ENCODE measurements at places on chromosomes 11 and 22.

GRCh38 chr11:95093548-95093947 lies 3.9 kb downstream of the ENDOD1 start:
- DNase-seq: no peak

DNA sequence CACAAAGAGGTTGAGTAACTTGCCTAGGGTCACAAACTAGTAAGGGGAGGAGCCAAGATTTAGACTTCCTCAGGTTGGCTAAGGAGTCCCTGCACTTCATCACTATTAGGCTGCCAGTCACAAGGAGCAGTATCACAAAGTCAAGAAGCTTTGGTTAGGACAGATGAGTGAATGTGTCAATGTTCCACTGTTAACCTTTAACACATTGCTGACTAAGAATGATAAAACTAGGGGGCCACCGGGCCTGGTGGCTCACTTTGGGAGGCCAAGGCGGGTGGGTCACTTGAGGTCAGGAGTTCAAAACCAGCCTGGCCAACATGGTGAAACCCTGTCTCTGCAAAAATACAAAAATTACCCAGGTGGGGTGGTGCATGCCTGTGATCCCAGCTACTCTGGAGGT lies 32.0 kb downstream of the TMEM123 start:
- DNase-seq: no peak

GRCh38 chr11:118918128-118918685 lies 7.5 kb downstream of the BCL9L start:
- DNase-seq: no peak

GRCh38 chr22:25880524-25880923 lies 138.5 kb downstream of the MYO18B start:
- DNase-seq: no peak

DNA sequence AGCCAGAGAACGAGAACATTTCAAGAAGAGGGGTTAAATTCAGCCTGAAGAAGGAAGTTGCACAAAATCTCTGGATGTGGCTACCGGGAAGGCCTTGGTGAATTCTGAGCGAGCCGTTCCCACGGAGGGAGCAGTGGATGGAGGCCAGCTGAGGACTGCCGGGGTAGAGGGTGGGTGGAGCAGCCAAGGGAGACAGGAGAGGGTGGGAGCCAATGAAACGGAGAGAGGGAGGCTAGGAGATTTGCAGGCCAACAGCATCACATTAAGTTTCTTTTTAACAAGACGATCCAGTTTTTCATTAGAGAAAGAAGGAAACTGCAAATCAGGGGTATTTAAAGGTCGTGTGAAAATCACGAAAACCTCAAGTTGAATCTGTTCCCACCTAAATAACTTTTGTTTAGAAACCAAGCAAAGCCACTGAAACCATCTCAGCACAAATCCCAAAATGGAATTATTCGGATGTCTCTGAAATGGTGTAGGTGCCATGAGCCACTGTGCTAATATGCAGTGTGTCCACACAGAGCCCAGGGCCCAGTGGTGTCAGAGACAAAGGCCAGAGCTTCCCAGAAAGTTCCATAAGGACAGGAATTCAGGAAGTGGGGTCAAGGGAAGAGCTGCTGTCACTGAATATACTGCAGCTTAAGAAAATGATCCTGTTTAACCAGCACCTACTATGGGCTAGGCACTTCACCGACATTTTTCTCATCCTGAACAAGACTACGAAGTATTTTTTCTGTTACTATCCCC lies 59.7 kb upstream of the SLC35C1 start:
- no peak for DNase-seq

DNA sequence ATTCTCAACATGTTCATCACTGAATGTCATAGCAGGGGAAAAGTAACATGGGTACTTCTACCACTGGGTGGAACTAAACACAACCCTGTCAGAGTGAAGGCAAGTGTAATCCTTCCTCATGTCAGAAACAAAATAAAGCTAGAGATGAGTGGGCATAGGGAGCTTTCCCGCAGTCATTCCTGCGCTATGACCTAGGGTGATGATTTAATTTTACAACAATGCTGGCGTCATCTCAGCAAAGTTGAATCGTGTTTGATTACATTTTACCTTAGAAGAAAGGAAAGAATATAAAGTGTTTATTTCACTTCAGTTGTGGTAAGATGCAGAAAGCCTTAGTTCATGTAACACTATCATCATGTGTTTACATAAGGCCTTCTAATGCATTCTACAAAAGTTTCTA lies 355.6 kb downstream of the METTL15 start:
- no peak for DNase-seq

DNA sequence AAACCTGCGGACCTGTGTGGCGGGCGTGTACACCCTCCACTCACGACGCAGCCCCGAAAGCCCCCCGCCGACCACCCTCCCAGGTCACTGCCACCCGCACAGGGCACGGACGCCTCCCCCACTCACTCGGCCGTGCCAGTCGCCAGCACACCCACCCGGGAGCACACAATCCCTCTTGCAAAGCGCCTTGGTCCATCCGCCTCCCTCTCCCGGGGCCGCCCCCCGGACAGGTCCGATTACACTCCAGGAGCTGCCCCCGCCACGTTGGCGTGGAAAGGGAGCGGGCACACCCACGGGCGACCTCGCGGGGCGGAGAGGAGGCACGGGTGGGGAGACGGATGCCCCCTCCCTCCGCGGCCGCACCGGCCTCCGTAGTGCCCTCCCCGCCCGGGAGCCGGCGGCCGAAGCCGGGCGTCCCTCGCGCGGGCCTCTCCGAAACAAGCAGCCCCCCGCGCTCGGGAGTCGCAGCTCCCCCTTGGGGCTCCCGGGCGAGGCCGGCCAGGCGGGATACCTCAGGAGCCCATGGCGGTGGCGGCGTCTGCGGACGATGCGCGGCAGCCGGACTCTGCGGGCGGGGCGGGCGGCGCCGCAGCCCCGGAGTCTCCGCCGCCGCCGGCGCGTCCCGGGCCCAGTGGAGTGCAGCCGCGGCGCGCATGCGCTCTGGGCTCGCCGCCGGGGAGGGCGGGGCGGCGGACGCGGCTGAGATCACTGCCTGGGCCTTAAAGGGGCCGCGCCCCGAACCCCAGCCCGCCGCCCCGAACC lies at the start of gene TMEM184B:
Gene TMEM184B, minus strand, starts transcription at position 638 of the 762 bp plus-strand sequence. CDS start 25,049 bp downstream, outside the sequence.
- DNase-seq: no peak

GRCh38 chr11:125111001-125111342 lies 454 bp downstream of the TMEM218 start:
- no peak for DNase-seq

GRCh38 chr11:133559382-133559781 lies 27.1 kb upstream of the OPCML start:
- DNase-seq: no peak

DNA sequence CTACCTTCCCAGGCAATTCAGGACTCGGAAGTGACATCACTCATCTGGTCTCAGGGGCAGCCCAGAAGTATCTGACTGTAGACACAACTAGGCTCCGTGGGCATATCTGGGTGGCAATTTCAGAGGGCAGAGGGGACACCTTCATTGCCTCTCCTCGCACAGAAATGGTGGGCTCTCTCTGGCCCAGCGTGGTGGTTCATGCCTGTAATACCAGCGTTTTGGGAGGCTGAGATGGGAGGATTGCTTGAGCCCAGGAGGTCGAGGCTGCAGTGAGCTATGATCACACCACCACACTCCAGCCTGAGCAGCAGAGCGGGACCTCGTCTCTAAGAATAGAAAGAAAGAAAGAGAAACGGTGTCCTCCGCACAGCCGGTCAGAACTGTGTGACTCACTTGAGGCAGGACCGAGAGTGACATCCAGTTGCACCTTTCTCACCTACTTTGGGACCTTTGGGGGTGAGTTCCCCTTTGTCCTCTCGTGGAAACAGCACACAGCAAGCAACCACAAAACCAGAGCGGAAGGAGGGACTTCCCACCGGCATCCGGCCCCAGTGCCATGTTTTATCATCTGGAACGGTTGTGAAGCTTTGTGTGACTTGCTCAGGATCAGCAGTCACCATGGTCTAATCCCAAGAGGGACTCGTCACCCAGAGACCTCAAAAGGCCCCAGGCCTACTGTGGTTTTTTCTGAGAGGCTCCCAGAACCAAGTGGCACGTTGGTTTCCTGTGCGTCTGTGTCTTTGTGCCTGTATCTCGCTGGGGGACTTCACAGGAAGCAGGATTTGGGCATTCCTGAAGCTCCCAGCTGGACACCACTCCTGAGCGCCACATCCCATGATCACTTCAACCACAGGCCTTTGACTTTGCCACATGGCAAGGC lies 38.4 kb upstream of the EMID1 start:
- DNase-seq: no peak

DNA sequence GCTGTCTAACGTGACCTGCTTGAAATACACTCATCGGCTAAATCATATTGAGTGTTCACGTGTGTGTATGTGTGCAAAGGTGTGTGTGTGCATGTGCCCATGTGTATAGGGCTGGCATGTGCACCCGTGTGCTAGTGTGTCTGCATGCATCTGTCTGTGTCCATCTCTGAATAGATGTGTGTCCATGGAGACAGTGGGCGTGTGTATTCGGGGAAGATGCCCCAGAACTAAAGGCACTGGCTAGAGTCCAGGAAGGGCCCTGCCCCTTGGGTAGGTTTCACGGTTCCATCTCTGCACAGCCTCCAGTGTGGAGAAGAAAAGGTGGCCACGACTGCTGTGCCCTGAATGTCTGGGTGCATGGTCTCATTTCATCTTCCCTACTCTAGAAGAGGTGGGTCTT lies 220.3 kb downstream of the MN1 start:
- DNase-seq: no peak

DNA sequence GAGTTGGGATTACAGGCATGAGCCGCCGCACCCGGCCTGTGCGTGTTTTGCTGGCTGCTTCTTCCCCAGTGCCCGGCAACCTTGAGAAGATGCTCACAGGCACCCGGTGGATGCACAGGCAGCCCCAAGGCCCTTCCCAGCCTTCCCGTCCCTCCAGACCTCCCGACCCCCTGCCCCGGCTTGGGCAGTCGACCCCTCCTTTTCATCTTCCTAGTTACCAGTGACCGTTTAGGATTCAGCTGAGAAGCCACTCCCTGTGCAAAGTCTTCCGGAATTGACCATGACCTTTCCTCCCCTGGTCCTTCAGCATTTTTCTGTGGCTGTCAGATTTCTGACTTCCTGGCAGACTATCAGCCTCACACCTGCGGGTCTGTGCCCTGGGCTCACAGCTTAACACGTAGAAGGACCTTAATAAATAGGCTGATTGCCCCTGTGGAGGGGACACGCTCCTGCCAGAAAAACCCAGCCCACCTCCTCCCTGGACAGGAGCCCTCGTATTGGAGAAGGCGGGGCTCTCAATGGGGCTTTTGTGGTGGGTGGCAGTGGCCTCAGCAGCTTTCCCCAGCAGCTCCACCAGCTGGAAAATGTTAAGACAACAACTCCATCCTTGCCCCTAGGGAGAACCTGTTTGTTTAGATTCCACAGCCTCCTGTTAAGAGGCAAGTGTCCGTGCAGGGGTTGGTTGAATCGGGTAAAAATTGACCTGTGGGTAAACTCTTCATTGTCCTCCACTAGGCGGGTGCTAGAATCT lies 10.4 kb upstream of the ANO1 start:
- DNase-seq: no peak

GRCh38 chr22:25754527-25755202 lies 12.7 kb downstream of the MYO18B start:
- DNase-seq: no peak

DNA sequence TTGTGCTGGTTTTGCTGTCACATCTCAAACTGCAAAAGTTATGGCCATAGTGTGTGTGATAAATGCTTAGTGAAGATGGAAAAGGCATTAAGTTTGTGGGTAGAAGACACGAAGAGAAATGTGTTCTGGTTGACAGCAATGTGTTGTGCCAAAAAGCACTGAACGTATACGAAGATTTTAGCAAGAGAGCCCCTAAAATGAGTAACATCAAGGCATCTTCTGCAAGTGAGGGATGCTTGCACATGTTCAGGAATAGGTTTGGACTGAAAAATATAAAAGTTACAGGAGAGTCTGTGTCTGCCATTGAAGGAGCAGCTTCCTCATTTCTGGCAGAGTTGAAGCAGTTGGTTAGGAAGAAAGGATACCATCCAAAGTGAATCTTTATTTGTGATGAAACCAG lies 167.1 kb downstream of the ADAMTS15 start:
- DNase-seq: no peak

- no peak for DNase-seq
These were observed 32.6 kb upstream of the KCNQ1OT1 start for GRCh38 chr11:2732261-2732939.

GRCh38 chr11:108322666-108323065 lies 99.8 kb downstream of the ATM start:
- DNase-seq: no peak

GRCh38 chr11:69000831-69001242 lies 12.2 kb downstream of the MRGPRF start:
- no peak for DNase-seq

DNA sequence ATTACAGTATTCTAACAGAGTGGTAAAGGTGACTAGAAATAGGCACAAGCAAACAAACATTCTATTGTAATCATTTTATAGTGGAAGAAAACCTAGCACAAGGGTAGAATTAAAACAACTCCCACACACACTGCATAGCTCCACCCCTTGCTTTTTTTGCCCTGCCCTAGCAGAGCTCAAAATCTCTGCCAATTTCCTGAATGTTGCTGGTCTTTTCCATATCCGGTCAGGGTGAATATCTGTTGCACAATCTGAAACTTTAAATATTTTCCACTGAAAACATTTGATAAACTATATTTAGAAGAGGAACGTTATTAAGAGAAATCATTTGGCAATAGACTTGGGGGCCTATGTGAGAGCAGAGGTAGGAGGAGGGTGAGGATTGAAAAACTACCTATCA lies 2.7 kb downstream of the SPA17 start:
- no peak for DNase-seq

DNA sequence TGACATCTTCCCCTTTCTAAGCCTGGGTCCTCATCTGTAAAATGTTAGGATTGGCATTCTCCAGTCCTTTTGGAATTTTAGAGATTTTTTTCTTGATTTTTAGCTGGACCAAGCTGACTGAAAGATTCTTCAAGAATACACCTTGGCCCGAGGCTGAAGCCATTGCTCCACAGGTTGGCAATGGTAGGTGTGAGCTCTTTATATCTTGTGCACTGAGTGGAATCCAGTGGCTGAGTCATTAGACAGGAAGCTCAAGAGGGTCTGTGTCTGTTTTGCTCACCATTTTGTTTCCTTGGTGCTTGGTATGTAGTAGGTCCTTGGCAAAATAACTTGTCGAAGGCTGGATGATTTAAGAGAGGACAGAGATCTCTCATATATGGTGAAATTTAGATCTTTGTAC lies 6.2 kb downstream of the EIF3L start:
- DNase-seq: no peak

DNA sequence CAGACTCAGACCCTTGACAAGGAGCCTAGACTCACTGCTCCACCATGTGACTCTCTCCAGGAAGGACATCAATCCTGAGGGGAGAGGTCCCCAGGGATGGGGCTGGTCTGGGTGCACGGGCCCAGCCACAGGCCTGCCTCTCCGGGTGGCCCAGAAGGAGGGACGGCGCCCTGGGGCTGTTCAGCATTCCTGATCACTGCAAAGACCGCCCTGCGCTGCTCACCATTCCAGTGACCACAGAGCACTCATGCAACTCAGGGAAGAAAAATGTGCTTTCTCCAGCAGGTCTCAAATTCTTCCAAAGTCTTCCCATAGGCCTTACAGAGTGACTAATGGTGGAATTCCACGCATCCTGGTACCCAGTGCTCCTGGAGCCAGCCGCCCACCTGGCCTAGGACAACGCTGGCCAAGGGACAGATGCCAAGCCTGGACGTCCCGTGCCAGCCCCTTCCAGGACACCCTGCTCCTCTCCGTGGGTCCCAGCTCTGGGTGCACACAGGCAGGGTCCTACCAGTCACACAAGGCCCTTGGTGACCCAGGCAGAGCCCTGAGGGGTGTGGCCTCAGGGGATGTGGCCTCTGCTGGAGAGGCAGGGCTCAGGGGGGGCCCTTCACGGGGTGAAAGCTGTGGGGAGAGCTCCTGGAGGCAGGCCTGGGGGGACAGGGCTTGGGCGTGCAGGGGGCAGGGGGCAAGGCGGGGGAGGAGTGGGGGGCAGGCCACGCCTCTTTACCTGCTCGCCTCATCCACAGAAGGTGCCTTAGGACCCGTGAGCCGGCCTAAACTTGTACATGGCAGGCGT lies 178.8 kb downstream of the IGLL1 start:
- DNase-seq: no peak
